ENCODE measurements at places on chromosomes 6 and 20.

DNA sequence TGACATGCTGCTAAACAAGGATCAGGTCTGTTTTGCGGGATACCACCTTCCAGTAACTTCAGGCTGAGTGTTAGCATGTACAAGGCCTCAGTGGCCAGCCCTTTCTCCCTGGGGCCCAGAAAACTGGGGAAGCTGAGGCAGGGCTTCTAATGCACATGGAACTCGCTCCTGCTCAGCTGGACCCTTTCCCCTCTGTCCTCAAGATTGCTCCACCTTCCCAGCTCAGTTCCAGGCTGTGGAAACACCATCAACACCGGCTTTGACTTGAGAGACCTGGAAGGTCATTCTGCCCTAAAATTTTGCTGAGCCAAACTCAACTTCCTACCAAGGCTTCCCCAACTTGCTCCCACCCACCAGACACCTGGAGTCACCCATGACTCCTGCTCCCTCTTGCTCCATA is 4.2 kb upstream of the BLCAP start:
- no peak for DNase-seq

GRCh38 chr20:22509090-22509842 is 75.1 kb downstream of the FOXA2 start:
- no peak for DNase-seq

DNA sequence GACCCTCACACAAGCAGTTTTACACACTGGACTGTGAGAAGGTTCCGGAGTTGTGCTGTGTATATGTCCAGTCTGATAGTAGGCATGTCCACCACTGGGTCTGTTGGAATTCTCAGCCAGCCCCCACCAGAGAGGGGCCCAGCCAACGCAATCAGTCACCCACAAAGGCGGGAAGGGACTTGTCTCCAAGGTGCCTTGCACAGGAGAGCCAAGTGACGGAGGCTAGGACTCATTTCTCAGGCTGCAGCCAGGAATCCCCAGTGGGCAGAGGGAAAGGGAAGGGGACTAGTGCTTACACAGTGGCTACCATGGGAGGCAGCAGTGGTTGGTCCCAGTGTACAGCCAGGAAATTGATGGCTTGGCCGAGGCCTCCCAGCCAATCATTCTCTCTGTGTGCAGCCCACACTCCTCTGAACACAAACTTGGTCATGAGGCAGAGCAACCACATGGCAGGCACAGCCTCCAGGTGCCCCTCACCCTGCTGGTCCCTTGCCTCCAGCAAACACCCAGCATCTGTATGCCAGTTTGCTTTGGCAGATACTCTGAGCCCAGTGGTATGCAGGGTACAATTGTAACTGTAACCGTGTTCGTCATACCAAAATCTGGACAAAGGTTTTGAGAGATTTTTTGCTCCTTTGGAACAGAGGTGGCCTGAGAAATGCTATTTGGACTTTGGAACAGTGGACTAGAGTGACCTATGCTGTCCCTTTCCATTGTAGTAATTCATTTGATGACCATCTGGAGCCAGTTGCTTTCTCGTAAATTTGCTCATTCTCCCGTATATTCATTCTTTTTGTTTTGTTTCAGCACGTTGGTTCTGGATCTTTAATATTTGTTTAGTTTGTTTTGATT is 72.9 kb upstream of the MYL9 start:
- no peak for DNase-seq

DNA sequence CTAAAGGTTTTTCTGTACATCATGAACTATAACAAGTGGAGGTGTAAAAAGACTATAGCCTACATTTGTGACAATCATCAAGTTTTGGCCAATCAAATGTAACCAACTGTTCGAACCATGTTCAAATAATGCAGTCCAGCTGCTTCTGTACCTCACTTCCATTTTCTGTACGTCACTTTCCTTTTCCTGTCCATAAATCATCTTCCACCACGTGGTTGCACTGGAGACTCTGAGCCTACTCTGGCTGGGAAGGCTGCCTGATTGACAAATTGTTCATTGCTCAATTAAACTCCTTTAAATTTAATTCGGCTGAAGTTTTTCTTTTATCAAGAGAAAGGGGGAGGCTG is 270.4 kb upstream of the JARID2 start:
- no peak for DNase-seq

GRCh38 chr6:136031982-136032381 is 180.5 kb downstream of the PDE7B start:
- DNase-seq = no peak

GRCh38 chr6:165206798-165207197 is 102.6 kb downstream of the C6orf118 start:
- no peak for DNase-seq

GRCh38 chr6:28693751-28694443 is 168.2 kb downstream of the GPX5 start:
- no peak for DNase-seq

DNA sequence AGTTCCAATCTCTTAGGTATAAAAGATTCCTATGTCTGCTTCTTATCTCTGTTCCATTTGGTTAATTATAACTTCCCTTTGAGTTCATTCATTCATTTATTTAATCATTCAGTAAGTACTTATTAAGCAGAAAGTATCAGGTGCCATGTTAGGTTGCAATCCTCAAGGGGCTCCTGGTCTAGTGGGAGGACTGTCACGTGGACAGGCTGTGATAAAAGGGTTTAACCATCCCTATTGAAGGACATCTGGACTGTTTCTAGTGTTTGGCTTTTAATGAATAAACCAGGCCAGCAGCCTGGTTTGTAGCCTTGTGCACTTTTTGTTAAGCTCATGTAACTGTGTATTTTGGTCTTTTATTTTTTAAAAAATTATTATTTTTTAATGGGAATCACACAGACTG is 162.1 kb upstream of the OGFRL1 start:
- no peak for DNase-seq

DNA sequence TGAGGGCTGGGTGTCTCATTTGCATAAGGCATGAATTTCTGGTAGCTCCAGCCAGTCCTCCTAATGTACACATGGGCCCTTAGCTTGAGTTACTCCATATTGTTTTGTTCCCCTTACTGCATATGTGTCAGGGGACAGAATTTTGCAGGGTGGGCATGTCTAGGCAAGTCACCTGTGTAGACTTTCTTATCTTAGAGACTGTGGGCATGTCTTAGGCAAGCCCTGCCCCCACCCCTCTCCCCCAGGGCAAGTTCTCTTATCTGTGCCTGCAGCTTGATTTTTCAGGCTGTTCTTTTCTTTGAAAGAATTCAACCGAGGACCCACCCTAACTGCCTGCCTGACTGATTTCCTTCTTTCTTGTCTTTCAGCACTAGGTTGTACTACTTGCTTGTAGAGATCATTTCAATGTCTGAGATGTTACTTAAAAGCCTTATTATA is 32.1 kb downstream of the NHLRC1 start:
- no peak for DNase-seq

GRCh38 chr20:15703171-15703911 is 869.9 kb downstream of the KIF16B start:
- DNase-seq = no peak

GRCh38 chr6:18985996-18986395 is 598.8 kb downstream of the RNF144B start:
- DNase-seq = no peak

- DNase-seq = no peak
Measured at GRCh38 chr6:25623879-25624278, 28.1 kb upstream of the SCGN start.

DNA sequence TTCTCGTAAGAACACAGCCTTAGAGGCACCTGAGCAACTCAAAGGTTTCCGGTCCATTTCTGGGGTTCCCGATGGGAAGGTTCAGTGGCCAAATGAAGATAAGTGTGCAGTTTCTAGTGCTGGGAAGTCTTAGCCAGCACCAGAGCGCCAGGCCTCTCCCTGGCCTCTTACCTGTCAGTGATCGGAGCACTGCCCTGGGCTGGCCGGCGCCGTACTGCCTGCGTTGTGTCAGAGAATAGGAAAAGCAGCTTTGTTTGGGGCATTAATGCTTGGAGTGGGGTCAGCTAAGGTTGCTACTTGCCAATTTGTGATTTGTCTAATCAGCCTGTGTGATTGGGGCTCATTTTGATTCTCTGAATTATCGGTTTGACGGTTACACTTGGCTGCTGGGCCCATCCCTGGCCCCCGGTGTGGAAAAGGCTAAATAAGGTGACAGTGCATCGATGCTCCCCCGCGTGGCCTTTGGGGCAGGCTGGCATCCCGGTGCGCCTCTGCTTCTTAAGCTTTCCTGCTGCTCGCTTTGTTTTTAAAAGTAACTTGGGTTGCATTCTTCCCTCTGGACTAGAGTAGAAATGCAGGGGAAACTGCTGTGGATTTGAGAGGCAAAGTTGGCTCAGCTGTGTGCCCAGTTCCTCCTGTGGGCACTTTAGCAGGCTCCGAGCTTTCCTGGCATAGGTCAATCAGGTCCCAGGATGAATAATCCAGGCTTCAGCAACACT is 51.8 kb downstream of the TCP11 start:
- no peak for DNase-seq

- DNase-seq = no peak
Measured at GRCh38 chr20:15039088-15039752, 701.8 kb upstream of the FLRT3 start.

GRCh38 chr6:101537753-101538316 is 144.3 kb downstream of the GRIK2 start:
- no peak for DNase-seq

- DNase-seq = no peak
Measured at GRCh38 chr20:11311659-11312224, 606.0 kb upstream of the BTBD3 start.

GRCh38 chr6:109239160-109239559 is 143.1 kb downstream of the CD164 start:
- no peak for DNase-seq

DNA sequence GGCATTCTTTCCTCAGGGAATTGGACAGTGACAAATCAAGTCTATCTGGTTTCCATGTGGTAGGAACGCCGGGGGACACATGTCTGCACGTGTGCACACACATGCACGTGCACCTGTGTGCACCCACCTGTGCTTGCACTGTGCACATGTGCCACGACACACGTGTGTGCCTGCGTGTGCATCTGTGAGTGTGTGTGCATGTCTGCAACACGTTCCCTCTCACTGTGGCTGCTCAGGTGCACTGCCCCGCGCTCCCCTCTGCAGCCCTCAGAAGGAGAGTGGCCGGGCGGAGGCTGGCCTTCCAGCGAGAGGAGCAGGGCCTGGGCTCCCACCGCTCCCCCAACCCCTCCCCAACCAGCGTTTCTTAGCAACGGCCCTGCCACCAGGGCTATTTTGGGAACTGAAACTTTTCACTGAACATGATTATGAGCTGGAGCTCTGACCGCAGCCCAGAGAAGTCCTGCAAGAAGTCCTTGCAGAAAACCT is 147.8 kb downstream of the PHACTR3 start:
- no peak for DNase-seq

DNA sequence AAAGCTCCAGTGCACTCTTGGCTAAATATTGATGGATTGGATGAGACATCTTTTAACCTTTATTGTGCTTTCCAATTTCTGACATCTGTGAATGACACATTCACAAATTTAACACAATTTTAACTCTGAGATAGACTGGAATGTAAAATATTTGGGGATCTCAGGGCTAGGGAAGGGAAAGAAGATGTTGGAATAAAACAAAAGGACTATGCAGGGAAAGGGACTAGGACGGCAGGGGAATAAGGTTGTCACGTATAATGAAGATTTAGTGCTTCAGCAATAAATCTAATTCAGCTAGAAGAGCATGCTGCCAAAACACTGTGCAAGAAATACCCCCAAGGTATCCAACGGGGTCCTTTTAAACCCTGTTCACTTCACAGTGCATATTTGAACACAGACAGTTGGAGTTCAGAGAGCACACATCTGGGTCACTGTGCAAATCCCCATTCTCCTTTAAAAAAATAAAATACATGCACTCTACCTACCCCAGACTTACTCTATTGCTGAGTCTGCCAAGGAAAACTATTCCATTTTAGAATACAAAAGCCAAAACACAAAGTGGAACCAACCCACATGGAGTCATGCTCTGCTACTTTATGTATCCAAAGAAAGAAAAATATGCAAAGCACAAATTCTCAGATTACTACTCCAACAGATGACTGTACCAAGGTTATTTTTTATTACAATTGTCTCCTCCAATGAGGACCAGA is 151.0 kb upstream of the RSPO3 start:
- DNase-seq = no peak

GRCh38 chr6:142856624-142857232 is 88.2 kb downstream of the HIVEP2 start:
- no peak for DNase-seq

GRCh38 chr6:100230953-100231316 is 233.8 kb downstream of the SIM1 start:
- no peak for DNase-seq

DNA sequence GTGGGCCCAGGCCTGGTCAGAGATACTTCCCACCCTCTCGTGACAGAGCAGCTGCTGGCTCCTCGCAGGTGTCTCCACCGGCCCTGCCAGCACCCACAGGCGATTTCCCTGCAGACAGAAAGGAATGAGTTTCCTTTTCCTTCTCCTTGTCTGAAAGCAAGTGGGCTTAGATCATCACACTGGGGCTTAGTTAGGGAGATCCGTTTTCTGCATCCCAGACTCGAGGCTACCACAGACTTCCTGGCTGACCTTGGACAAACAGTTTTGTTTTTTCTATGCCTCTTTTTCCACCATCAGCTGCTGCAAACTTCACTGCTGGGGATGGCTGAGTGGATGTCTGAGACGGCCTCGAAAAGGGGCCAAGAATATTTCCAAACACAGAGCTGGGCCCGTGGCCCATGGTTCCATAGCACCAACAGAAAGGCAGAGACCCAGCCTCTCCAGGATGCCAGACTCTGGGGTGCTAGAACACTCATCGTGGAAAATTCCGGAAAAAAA is 86.5 kb downstream of the BANF2 start:
- no peak for DNase-seq

GRCh38 chr6:1929931-1930330 is 315.5 kb downstream of the GMDS start:
- DNase-seq = no peak

- DNase-seq = no peak
Measured at GRCh38 chr6:96760153-96760687, 77.1 kb downstream of the GPR63 start.

GRCh38 chr20:24730750-24731149 is 218.3 kb upstream of the CST7 start:
- DNase-seq = no peak

DNA sequence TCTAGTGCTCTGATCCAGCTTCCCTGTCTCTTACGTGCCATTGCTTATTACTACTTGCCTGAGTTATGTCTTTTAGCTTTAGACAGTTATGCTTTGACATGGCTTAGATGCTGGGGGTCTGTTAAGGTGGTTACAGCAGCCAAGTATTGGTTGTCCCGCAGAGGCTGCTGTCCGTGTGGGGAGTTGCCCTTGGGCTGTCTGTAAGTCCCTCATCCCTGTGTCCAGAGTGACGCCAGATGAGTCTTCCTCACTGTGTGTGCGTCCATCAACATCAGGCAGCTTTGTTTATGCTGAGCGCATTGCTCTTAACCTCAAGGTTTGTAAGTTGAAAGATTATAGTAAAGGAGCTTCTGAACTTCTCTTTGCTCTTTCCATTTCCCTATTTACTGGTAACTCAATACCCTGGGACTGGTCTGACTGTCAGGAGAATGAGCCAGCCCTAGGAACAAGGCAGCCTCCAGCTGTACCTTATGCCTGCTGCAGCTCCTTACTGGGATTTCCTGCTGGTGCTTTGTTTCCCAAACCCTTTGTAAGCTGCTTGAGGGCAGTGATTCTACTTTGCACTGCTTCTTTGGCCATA is 7.2 kb downstream of the FAM120B start:
- DNase-seq = no peak

- no peak for DNase-seq
Measured at GRCh38 chr6:35725721-35726438, 11.0 kb upstream of the ARMC12 start.
